Cortex of kidney (tissue), 1 donor: ENCODE measurements at places on chromosomes 2 and 18.

- no peak for DNase-seq
Measured at GRCh38 chr2:240238786-240239185, 98.3 kb upstream of the OTOS start.

DNA sequence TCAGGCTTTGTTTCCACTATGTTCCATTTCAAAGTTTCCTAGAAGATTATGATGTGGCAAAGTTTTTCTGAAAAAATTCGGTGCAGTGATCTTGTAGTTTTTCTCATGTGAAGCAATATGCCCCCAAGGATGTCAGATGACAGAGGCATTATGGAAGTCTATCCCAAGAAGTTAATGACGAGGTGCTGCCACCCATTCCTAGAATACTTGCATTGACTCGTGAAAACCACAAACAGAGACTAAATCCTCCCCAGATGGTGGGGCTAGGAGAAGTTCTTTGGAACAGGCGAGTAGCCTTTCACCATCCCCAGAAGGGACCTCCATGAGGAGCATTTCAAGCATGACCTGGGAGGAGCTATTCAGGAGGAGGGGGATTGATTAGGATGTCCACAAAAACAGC is 40.2 kb upstream of the COPS8 start:
- no peak for DNase-seq

- DNase-seq: no peak
Measured at GRCh38 chr2:238381341-238382115, 45.2 kb upstream of the ASB1 start.

DNA sequence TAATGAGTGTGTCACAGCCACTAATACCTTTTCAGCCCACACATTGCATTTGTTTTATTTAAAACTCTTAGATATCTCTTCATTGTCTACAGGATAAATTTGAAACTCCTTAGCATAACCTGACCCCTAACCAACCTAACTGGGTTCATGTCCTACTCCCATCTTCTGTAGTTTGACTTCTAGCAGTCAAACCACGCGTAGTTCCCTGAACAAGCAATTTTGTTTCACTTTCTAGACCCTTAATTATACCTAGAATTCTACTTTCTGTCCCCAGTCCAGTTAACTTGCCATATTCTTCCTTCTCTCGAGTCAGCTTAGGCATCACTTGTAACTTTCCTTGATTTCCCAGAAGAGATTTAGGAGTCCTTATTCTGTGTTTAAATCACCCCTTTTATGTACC is 55.1 kb downstream of the RBBP8 start:
- DNase-seq: no peak

DNA sequence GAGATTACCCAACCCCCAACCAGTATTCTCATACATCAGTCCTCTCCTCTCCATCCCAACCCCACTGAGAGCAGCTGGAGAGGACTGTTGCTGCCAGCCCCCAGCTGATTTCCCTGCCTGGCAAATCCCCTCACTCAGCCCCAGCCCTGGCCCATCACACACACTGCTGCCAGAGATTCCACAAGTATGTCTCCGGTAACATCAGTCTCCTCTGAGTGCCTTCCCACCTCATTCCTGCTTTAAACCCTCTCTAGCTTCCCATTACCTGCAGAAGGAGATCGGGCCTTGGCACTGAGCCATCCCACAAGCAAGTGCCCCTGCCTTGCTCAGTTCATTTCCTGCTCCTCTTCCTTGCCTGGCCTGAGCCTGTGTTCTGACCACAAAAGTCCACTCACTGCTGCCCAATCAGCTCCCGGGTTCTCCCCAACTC is 50.6 kb upstream of the ZFP36L2 start:
- no peak for DNase-seq

DNA sequence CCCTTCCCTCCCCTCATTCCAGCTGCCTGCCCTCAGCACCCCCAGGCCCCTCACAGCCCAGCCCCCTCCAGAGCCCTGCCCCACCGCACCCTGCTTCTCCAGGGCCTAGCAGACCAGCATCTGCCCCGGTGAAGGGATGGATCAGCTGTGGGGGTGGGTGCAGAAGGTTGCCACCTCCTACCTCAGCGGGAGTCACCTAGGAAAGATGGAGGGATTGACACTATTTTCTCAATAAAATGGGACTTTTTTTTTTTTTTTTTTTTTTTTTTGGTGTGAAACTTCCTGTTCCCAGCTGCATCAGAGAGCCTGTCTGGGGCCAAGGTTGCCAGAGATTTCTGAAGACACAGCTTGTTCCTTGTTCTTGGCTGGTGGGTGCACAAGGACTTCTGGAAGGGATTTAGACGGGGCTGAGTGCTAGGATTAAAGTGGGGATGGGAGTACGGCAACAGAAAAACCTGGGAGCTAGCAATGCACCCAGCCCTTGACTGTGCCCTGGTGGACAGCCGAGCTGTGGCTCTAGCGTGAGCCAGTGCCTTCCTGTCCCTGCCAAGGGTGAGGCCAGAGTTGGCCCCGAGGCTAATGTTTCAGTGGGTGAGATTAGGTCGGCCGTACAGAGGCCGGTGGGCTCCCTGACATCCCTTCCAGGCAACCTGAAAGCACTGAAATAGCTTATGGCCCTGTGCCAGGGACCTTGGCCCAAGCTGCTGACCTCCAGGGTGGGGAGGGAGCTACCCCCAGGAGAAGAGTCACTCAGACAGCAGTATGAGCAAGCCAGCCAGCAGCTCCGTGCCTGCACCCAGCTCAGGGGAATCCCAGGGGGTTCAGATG is 4.6 kb downstream of the B3GNT7 start:
- no peak for DNase-seq
